ENCODE measurements at places on chromosomes 16 and 17. TPM values are rescaled to one million over a fixed set of nuclear protein-coding genes. Genes with fewer than 3 reads are reported as not detected.

The ZSCAN10 gene
- 70.0 TPM for total RNA-seq

The PTGES3L gene
- 7.9 TPM for total RNA-seq

The REXO5 gene
- total RNA-seq: 4.3 TPM

The CCL14 gene
- total RNA-seq: not detected

The TNFSF13 gene
- total RNA-seq: 1.7 TPM

The DPEP2 gene
- total RNA-seq: not detected

The CCL7 gene
- total RNA-seq: not detected

The C17orf113 gene
- 2.9 TPM for total RNA-seq

The TBC1D26 gene
- total RNA-seq: 5.3 TPM

The GLYR1 gene
- 55.0 TPM for total RNA-seq

The OR1E1 gene
- total RNA-seq: not detected

The DPEP3 gene
- 2.9 TPM for total RNA-seq

The DLX4 gene
- 2.1 TPM for total RNA-seq

The HSF4 gene
- total RNA-seq: 2.0 TPM

The RDM1 gene
- total RNA-seq: 11.5 TPM

The TUFM gene
- 161 TPM for total RNA-seq

The RAD51D gene
- total RNA-seq: 12.6 TPM

The TBX6 gene
- total RNA-seq: 2.4 TPM

The SKAP1 gene
- not detected for total RNA-seq

The NEUROD2 gene
- total RNA-seq: not detected

The SEC14L5 gene
- total RNA-seq: 0.09 TPM

The MYADML2 gene
- not detected for total RNA-seq

All from endodermal cell (in vitro differentiated cells).